ENCODE measurements at places on chromosomes 7 and 10.
A peak's percentile ranks its signal among the peaks of the same experiment; 100 is the strongest.

DNA sequence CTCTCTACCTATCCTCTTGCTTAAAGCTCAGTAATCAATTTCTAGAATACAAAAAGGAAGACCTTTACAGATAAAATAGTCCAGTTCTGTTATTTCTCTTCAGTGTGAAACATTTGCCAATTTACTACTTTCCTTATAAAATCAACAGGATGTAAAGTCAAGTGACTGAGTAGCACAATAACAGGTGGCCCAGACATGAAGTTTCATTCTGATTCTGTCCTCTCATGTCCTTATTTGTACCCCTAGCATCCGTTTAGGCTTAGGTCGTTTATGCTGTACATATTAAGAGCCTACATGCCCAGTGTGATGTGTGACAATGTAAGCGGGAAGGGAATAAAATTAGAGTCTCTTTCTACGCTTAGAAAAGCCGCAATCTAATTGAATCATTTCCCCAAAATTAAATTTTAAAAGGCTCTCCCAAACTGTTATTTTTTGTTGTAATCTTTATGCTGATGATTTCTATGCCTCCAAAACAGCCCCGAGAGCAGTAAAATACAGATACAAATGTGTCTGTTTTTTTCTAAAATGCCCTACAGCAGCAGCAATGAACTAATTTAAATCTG lies 29.1 kb downstream of the EPC1 start:
- DNase-seq = no peak

- DNase-seq = no peak
Observed at GRCh38 chr10:102324061-102324460, 71.4 kb upstream of the NFKB2 start.

DNA sequence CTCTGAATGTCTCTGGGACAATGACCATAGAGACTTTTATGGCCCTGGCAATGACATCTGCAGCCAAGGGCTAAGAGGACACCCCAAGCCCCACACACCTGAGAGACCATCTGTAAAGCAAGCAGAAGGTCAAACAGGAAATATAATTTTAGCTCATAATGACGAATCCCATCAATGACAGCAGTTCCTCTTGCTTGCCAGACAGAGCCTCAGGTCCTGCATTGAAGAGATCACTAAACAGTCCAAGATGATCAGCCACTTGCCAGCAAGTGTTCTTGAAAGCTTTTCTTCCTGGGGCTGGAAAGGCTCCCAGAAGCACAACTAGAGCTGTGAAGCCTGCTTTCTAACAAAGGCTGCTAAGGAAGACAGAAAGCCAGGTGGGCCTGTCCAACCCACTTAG lies 993.7 kb upstream of the AUTS2 start:
- DNase-seq = no peak

GRCh38 chr7:155761162-155761561 lies 51.1 kb downstream of the SHH start:
- DNase-seq = no peak

DNA sequence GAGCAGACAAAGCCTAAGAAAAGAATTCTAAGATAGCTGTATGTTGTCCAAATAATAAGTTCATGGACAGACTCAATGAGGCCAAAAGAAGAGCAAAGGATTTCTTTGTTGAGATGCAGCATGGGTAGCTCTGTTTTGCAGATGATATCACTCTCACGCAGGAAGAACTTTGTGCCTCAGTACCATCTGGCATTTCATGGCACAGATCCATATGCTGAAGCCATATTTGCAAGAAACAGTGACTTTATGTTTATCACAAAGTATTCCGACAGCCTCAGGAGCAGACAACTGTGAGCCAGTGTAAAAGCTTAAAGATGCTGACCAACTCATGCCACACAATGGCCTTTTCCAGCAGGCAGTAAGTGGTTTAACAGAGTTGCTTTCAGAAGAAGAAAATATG lies 45.5 kb upstream of the RNF148 start:
- DNase-seq = no peak

DNA sequence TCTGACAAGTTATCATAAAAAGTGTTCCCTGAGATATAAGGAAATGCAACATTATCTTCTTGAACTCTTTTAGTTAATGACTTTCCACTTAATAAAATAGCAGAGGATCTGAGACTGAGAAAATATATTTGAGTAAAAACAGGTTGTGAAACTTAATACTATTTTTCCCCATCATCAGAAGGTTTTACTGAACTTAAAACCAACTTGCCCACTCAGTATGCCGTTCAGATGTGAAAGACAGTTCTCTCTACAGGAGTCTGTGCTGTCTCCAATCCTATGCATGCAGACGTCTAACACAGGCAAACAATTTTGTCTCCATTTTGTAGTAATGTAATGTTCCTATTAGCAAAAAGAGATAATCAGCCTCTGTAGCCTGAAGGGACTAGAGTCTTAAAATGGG lies 38.2 kb upstream of the CYP2C18 start:
- no peak for DNase-seq

DNA sequence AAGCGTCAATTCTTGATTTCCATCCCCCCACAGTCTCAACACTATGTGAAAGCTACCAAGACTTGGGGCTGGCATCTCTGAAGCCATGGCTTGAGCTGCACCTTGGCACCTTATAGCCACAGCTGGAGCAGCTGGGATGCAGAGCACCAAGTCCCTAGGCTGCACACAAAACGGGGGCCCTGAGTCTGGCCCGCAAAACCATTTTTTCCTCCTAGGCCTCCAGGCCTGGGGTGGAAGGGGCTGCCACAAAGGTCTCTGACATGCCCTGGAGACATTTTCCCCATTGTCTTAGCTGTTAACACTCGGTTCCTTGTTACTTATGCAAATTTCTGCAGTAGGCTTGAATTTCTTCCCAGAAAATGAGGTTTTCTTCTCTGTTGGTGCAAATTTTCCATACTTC lies 89.8 kb upstream of the GNAI1 start:
- DNase-seq = no peak

DNA sequence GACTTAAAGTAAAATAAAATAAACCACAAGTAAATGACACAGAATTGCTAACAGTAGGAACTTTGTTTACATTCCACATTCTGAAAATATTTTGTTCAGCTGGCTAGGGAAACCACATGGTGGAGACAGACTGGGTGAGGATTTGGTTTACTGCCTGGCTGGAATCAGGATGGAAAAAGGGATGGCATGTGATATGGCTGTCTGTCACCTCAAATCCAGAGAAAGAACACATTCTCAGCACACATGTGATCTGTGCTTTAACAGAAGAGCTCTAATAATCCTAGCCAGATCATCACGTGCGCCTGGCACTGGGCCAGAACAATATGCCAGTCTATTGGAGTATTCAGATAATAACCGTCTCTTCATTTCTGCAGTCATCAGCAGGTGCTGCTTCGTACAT lies 90.9 kb upstream of the PIP4K2A start:
- DNase-seq = no peak

- no peak for DNase-seq
Observed at GRCh38 chr10:117547016-117547715, 4.6 kb downstream of the EMX2 start.

DNA sequence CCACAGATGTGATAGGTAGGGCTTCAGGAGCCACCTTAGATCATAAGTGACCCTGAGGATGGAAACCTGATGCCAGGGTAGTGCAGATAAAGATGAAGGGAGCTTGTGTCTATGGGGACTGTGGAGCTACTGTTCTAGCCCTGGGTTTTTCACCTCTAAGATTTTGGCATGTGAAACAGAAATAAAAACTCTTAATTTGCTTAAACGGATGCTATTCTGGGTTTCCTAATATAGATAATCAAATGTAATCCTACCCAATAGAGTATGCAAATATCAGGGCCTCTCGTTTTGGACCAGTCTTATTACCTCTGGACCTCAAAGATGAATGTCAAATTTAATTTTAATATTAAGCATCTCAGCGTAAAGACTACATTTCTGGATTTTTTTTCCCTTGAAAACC lies 49.3 kb downstream of the ABCB4 start:
- no peak for DNase-seq

GRCh38 chr10:90960355-90960814 lies 39.5 kb upstream of the ANKRD1 start:
- no peak for DNase-seq

GRCh38 chr10:70459061-70459773 lies 17.7 kb upstream of the NODAL start:
- no peak for DNase-seq

DNA sequence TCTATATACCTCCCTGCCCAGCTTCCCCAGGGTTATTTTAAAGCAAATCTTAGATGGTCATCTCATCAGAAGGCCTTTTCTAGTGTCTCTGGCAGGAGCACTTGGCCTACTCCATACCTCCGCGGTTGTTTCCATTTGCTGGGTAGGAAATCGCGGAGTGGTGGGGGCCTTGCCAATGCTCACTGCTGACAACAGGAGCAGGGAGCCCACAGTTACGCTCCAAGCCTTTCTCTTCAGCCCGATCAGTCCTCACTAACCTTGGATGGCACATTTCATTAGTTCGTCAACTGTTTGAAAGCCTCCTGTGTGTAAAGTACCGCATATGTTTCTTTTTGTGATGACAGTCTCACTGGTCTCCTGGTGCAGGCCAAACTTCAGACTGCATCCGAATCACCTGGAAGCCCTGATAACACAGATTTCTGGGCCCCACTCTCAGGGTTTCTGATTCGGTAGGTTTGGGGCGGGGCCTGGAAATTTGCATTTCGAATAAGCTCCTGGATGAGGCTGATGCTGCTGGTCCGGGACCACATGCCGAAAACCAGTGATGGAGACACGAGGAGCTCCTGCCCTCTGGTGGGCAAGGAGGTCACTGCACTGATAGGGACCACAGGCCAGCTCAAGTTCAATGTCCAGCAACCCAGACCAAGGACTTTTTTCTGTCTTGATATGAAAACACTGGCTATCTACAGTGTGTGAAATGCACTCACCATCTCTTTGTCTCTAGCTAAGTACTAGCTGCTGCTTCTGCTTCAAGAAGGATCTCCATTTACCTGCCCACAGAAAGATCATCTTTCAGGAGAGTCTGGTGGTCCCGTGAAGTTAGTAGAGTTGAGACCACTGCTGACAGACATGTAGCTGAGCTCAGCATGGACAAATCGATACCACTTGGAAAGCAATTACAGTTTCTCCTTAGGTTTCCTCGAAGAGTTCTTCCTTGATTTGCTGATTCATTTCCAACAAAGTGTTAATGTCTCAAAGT lies 14.0 kb downstream of the LRGUK start:
- DNase-seq = no peak

GRCh38 chr10:78914502-78915189 lies 154.1 kb upstream of the ZMIZ1 start:
- DNase-seq = no peak

DNA sequence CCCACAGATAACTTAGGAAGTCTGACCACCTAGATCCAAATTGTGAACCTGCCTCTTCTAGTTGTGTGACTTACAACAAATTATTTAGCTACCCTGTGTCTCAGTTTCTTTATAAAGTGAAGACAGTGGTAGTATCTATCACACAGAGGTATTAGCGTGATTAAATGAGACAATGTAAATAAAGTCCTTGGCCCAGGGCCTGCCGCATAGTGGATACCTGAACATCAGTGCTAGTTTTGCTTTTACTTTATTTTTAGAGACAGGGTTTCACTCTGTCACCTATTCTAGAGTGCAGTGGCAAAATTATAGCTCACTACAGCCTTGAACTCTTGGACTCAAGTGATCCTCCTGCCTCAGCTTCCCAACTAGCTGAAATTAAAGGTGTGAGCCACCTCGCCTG lies 177.1 kb downstream of the CDK14 start:
- DNase-seq = no peak

DNA sequence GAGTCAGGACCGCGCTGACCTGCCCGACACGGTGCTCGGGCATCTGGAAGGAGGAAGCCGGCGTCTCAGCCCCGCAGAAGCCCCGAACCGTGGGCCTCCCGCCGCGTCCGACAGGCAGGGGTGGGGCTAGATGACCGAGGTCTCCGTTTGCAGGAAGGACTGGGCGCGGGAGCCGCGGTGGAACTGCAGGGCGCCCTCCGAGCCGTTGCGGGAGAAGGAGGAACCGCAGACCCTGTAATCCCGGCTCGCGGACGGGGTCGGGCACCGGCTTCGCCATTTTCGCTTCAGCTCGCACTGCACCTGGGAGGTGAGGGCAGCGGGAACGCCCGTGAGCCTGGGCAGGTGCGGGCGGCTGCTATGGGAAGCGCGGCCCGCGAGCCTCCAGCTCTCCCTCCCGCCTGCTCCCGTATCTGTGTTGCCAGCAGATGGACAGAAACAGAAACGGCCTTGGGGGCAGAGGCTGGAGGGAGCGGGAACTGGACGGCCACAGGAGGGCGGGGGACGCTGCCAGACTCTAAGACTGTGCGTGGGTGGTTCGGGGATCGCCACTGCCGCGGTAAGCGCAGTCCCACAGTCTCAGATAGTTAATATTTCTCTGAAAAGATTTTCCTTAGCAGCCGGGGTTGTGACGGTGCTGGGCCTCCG lies 114.1 kb downstream of the VIPR2 start:
- DNase-seq = no peak

DNA sequence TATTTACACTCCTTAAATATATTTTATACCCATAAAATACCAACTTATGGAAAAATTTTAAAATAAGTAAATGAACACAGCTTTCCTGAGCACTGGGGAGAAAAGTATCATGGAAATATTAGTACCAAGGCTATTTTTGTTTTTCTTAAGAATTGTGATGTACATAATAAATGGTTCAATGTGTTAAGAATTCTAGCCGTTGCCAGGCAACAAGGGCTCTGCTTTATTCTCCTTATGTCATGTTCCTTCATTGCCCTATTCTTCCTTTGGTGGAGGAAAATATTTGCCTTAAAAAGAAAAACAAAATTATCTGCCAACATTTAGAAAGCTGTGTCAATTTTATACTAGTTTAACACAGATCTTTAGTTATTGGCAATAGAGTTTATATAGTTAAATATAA lies 2.6 kb upstream of the ZPBP start:
- no peak for DNase-seq

DNA sequence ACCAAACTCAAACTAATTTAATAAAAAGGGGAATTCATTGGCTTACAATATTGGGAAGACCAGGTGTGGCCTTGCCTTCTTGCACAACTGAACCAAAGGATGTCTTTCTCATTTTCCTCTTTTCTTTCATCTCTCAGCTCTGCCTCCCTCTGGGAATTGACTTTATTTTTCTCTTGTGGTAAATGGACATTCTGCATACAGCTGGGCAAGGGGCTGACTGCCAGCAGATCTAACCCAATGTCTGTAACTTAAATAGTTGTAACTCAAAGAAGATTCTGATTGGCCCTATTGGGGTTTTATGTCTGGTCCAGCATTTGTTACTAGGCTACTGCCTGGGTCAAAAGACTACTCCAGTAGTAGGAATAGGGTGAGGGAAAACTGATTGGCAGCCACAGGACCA lies 15.3 kb downstream of the PTTG1IP2 start:
- no peak for DNase-seq

- DNase-seq = peak; percentile 10
Observed at GRCh38 chr7:12389089-12389700, 14.5 kb downstream of the VWDE start.

GRCh38 chr7:122212754-122213153 lies 68.7 kb upstream of the AASS start:
- no peak for DNase-seq

DNA sequence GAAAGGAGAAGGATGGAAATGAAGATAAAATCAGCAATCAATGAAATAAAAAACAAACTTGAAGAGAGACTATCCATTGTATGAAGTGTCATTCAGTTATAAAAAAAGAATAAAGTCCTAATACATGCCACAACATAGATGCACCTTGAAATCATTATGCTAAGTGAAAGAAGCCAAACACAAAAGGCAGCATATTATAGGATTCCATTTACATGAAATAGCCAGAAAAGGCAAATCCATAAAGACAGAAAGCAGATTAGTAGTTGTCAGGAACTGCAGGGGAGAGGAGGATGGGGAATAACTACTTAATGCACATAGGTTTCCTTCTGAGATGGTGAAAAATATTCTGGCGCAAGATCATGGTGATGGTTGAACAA lies 6.6 kb upstream of the PON1 start:
- no peak for DNase-seq

All from right lung (tissue), 10 donors.